Adipocyte (in vitro differentiated cells): ENCODE measurements at places on chromosomes 7 and 10.

DNA sequence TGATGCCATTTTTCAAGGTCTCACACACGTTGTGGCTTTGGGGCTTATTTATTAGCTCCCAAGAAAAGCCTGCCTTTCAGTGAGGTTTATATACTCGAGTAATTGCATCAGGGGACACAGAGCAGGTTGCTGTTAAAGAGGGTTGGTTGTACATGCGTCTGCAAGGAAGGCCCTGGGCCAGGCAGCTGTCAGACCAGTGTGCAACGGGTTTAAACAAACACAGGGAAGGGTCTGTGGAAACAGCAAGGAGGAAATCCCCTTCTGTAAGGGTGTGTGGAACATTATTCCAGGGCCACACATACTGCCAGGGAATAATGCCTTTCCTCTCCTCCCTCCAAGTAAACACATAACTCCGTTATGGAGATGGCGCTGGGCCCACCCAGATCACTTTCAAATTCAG, 1.7 kb upstream of the CHST15 start:
- DNase-seq = no peak

- no peak for DNase-seq
Measured at GRCh38 chr10:118324140-118324539, 18.0 kb downstream of the FAM204A start.

DNA sequence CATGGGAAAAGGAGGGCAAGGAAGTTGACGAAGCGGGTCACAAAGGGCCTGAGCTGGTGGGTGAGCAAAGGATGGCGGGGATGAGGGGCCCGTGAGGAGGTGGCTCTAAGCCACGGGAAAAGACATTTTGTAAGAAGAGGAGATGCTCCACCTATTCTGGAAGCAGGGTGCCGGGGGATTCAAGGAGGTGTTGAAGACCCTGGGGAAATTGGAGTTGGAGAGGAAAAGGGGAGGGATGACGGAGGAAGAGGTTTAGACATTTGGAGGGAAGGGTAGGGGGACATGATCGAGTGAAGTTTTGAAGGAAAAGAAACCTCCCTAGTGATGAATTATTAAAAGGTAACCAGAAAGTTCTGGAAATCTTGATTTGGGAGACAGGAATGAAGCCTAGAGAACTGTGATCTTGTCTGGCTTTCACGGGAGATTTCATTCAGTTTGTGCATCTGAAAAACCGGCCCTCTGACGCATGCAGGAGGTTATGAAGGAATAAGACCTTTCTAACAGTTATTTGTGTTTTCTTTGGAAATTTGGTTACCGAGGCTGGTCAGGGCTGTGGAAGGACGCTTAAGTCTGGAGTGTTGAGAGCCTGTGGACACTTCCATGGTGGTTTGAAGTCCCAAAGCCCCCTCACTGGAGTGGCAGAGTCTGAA, 1.4 kb downstream of the SMO start:
- peak; percentile 46 for DNase-seq

GRCh38 chr10:84076540-84077195, 62.6 kb upstream of the GHITM start:
- DNase-seq = peak; percentile 69

GRCh38 chr10:3290550-3290949, 118.0 kb upstream of the PITRM1 start:
- DNase-seq = no peak
